Forelimb muscle (tissue), 1 donor: ENCODE measurements at places on chromosomes 6 and 20.

DNA sequence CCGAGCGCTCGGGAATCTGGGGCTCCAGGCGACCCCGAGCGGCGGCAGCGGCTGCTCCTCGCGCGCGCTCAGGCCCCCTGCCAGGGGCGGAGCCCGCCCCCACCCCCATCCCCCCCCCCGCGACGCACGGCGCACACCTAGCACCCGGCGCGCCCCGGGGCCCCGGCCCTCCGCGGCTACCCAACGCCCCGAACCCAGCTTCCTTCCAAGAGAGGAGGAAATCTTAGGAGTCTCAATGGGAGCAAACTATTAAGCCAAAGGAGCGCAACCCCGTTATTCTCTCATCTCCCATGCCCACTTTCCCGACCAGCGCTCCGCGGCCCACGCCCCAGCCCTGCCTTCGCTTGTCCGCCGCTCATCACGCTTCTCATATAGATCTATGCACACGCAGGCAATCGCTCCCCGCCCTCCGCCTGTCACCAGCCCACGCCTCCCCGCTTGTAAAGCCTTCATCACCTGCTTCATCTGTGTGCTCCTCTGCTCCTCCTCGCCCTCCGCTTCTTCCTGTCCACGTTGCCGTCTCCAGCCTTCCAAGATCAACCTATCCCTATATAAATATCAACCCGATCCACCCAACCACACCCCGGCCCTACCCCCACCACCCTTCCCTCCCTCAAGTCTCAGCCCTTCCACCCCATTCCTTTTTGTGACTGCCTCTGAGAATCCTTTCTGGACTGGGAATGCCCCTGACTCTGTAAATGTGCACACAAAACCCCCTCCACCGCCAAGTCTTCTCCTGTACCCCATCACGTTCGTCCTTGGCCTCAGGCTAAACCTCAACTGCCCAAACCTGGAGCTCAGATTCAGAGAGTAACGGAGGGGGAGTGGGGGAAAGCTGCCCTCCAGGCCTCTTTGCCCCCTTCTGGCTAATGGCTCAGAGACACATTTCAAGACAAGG, at the start of gene DLK2:
Gene DLK2 (minus strand): TSS at position 18 of the 898 bp plus-strand sequence. CDS start 723 bp downstream, outside the sequence.
- no peak for DNase-seq

GRCh38 chr20:36392989-36393388, 86.8 kb downstream of the DLGAP4 start:
- DNase-seq, result no peak

- no peak for DNase-seq
These were observed 27.1 kb downstream of the PDE10A start for GRCh38 chr6:165635965-165636364.

DNA sequence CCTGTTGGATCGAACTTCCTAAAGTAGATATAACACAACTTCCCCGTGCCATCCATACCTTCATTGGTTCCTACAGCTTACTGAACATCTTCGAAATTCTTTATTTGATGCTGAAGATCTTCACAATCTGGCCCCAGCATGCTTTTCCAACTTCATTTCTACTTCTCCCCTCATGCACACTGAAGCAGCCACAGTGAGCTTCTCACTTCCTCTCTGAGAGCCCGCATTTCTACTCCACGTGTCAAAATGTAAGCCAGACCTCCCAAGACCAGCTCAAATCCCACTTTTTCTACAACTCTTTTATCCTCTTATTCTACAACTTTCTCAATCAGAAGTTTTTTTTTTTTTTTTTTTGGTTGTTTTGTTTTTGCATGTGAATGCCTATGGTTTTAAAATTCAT, 254.7 kb downstream of the GMPR start:
- DNase-seq, result no peak

- DNase-seq, result no peak
These were observed 33.0 kb upstream of the PTCHD4 start for GRCh38 chr6:48144021-48144420.

- no peak for DNase-seq
These were observed 440.8 kb downstream of the UTRN start for GRCh38 chr6:144725736-144726522.

GRCh38 chr6:144781836-144782235, 496.7 kb downstream of the UTRN start:
- DNase-seq, result no peak
